ENCODE measurements at places on chromosomes 2 and 18.

- peak; percentile 92 for DNase-seq
These were observed 78.2 kb downstream of the TCF4 start for GRCh38 chr18:55509631-55510324.

- no peak for DNase-seq
These were observed 107.6 kb upstream of the MSH2 start for GRCh38 chr2:47295131-47295980.

GRCh38 chr18:9182852-9183399, 46.3 kb downstream of the ANKRD12 start:
- DNase-seq = no peak

GRCh38 chr2:12552092-12552491, 164.6 kb upstream of the TRIB2 start:
- DNase-seq = no peak

DNA sequence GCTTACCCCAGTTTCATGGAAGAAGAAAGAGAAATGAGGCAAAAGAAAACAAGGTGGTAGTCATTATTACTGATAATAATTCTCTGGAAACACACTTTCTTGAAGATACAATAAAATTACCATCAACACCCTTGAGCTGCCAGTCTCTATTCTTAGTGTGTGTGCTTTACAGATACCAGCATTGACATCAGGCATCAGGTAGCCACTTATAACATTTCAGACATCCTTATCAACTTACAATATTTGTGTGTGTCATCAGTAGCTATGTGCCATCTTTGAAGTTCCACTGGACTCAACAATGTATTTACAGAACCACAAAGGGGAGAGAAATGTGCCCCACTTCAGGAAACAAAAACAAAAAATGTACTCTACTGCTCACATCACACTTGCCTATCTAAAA, 62.1 kb downstream of the TCF4 start:
- DNase-seq = no peak

DNA sequence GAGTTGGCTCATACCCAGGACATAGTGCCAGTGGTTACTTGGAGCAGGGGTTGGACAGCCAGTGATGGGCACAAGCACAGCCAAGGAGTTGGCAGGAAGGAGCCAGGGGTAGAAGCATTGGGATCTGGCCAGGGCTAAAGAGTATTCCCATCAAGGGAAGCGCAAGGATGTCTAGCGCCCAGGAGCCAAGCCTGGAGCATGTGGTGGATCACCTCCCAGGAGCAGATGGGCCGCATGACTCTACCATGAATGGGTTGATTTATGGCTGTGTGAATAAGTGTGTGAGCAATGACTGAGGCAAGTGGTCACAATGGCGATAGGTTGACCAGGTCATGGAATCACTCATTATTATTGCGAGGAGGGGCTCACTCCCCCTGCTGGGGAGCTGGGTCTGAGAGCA, 111.1 kb downstream of the FHOD3 start:
- no peak for DNase-seq

- DNase-seq = no peak
These were observed 24.5 kb downstream of the FBXO41 start for GRCh38 chr2:73259704-73260337.

DNA sequence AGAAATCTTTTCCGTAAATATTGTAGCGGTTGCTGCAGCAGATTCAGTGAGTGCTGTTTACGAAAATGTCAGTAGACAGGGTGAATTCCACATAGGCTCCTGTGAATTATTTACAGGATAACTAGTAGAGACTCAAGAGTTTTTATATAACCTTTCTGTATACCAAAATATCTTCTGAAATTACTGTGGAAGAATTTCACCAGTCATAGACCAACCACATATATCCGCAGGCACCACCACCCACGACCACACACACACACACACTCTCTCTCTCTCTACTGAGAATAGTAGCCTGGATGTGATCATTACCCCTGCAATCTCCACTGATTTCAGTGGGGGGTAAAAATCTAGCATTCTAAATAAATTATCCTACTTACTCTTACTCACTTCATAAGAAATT, 341.8 kb downstream of the RBM43 start:
- peak; percentile 18 for DNase-seq

- DNase-seq = peak; percentile 22
These were observed 101.4 kb downstream of the PLA2R1 start for GRCh38 chr2:159961037-159961436.

- no peak for DNase-seq
These were observed 40.9 kb downstream of the CDH2 start for GRCh38 chr18:28136071-28136470.

GRCh38 chr2:134135793-134136192, 118.1 kb upstream of the MGAT5 start:
- DNase-seq = no peak

- DNase-seq = peak; percentile 77
These were observed 173.1 kb upstream of the STON1 start for GRCh38 chr2:48356701-48357325.

- DNase-seq = no peak
These were observed 324.8 kb upstream of the CHAC2 start for GRCh38 chr2:53442783-53443182.
